ENCODE measurements at places on chromosomes 12 and 14.

- no peak for DNase-seq
Observed at GRCh38 chr14:105124823-105125222, 43.8 kb downstream of the JAG2 start.

DNA sequence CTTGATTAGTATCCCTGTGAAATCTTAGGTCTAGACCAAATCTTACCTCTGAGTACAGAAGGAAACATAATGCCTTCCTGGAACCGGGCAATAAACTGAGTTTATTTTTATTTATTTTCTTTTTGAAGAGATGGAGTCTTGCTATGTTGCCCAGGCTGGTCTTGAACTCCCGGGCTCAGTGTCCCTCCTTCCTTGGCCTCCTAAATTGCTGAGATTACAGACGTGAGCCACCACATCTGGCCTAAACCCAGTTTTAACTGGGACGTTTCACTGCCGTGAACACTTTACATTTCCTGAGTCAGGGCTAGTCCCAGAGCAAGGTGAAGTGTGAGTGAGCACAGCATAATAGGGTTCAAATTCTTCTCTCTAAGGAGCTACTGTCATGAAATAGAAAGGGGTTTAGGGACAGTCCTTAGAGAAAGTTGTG lies 671 bp downstream of the GUCY2C start:
- no peak for DNase-seq

DNA sequence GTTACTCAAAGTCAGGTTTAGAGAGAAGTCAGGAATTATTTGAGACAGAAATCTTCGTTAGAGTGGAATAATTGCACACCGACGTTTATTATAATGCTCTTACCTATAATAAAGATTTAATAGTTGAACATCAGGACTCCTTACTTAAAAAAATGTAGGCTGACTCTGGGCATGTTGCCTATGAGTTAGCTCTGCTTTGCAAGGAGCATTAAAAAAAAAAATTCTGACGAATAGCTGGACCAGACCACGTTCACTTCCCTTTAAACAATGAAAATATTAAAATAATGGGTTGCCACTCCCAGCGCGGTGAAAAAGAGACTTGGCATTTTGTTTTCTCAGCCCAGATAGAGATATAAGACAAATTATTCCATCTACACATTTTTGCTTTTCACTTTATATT lies 574 bp upstream of the FANCM start:
- no peak for DNase-seq

- DNase-seq: peak; percentile 42
Observed at GRCh38 chr12:61870658-61871484, 389.3 kb upstream of the USP15 start.

GRCh38 chr12:111745211-111745610 lies 21.5 kb upstream of the ALDH2 start:
- DNase-seq: no peak

DNA sequence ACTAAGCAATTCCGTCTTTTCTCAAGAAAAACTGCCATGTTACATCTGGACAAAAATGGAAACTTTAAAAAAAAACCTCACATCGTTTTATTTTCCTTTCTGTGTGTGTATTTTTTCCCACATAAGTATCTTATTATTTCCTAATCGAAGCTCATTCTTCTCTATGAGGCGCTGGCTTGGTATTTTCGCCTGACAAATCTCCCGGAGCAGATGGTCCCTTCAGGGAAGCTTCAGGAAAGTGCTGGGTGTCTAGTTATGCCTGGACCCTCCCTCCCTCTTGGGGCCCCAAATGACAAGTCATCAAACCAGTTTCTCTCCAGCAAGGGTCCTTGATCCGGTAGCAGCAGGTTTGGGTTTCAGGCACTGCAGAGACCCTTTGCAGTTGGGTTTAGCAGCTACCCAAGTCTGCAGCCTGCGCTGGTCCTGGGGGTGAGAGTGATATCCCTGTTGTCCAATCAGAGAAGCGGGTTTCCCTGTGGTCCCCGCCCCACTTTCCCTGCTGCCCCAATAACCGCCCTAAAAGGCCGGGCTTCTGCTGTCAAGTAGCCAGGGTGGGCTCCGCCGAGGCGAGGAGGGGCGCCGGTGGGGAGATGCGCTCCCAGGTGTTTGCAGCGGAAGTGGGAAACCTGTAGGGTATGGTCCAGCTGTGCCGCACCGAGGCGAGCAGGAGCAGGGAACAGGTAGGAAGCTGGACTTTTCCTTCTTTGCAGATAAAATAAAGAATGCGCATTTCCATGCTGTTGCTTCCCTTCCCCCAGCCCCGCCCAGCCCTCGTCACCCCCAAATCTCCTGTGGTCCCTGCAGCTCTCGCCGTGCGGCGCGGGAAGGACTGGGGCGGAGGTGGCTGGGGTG lies at the start of gene CNTN1:
CNTN1 (plus strand) TSS at position 527 of the 852 bp plus-strand sequence.
- DNase-seq: no peak

GRCh38 chr14:69749956-69750355 lies 17.0 kb upstream of the SRSF5 start:
- DNase-seq: no peak

GRCh38 chr14:61588419-61588901 lies 106.9 kb upstream of the HIF1A start:
- DNase-seq: no peak

DNA sequence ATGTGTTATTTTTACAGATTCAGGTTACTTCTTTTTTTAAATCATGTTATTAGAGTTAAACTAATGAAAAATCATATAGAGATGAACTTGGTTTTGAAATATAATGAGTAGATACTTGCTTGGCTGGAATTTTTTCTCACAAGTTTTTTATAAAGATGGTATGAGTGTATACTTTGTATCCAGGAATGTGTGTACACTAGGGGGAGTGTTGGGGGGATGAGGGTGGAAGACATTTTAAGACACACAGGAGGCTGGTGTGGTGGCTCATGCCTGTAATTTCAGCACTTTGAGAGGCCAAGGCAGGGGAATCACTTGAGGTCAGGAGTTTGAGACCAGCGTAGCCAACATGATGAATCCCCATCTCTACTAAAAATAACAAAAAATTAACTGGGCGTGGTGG lies 23.2 kb downstream of the PPM1A start:
- no peak for DNase-seq

GRCh38 chr14:102424923-102425322 lies 62.2 kb downstream of the TECPR2 start:
- DNase-seq: no peak

- no peak for DNase-seq
Observed at GRCh38 chr12:80154261-80154660, 54.9 kb downstream of the OTOGL start.

DNA sequence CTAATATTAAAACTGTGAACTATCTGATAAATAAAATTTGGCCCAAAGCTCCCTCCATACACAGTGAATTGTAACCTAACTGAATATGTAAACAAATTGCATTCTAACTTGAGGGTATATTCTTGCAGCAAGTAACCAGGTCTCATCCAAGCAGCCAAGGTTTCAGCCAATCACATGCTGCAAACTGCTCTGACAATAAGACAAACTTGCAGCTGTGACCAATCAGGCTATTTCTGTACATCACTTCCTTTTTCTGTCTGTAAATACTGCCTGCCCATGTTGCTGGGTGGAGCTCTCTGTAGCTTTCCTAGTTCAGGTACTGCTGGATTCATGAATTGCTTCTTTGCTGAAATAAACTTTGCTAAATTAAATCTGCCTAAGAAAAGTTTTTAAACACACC lies 499.0 kb downstream of the GALC start:
- DNase-seq: no peak

GRCh38 chr12:46579474-46579873 lies 206.9 kb upstream of the SLC38A2 start:
- DNase-seq: no peak

GRCh38 chr12:103698752-103699560 lies 111.9 kb downstream of the STAB2 start:
- no peak for DNase-seq

- no peak for DNase-seq
Observed at GRCh38 chr12:18183141-18183540, 78.2 kb upstream of the PIK3C2G start.

- peak; percentile 53 for DNase-seq
Observed at GRCh38 chr12:6792522-6793201, 3.3 kb downstream of the CD4 start.

- DNase-seq: peak; percentile 72
Observed at GRCh38 chr12:89051065-89051677, 301.1 kb downstream of the DUSP6 start.

DNA sequence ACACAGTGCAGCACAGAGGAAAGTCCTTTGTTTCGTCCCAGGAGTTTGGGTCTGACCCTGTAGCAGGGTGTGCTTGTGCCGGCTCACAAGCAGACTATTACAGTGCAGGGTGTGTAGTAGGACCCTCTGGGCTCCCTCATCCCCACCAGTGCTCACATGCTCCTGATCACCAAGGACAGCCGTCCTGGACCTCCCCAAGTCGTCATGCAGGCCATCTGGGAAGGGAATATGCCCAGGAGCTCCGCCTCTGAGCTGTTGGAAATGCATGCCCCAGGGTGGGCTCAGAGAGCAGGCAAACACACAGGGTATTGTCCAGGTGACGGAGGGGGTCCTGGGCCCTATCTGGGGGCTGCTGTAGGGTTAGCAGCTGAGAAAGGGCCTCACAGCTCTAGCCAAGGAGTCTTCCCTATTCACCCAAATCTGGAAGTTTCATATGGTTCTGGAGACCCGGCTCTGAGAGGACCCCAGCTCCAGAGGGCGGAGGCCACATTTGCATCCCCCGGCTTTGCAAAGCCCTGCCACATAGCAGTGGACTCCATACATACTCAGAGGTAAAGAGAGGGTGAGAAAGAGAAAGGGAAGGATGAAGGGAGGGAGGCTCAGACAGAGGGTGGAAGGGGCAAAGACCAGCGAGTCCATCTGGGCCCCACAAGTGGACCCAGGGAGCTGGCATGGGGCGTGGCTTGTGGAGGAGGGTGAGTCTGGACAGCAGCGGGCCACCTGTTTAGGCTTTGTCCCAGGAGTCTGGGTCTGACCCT lies 53.5 kb upstream of the PPP2R5C start:
- DNase-seq: no peak

All from CD4-positive, alpha-beta T cell treated with Interleukin-17A for 1 hour (primary cell).